Psoas muscle (tissue), 8 donors: ENCODE measurements at places on chromosomes 7 and 10. TPM values are rescaled to one million over a fixed set of nuclear protein-coding genes. Genes with fewer than 3 reads are reported as not detected.

- no peaks in the 10 kb centered on the region for H3K4me1 ChIP-seq
- no peaks in the 10 kb centered on the region for H3K27me3 ChIP-seq
- no peak for DNase-seq
- no peak overlapping the region for H3K4me3 ChIP-seq
Measured at GRCh38 chr10:64271983-64272382, 750.8 kb downstream of the REEP3 start.

SFTPA2 gene
- total RNA-seq: 0.60 TPM

ABCC2 gene
- 0.78 TPM for total RNA-seq

DNA sequence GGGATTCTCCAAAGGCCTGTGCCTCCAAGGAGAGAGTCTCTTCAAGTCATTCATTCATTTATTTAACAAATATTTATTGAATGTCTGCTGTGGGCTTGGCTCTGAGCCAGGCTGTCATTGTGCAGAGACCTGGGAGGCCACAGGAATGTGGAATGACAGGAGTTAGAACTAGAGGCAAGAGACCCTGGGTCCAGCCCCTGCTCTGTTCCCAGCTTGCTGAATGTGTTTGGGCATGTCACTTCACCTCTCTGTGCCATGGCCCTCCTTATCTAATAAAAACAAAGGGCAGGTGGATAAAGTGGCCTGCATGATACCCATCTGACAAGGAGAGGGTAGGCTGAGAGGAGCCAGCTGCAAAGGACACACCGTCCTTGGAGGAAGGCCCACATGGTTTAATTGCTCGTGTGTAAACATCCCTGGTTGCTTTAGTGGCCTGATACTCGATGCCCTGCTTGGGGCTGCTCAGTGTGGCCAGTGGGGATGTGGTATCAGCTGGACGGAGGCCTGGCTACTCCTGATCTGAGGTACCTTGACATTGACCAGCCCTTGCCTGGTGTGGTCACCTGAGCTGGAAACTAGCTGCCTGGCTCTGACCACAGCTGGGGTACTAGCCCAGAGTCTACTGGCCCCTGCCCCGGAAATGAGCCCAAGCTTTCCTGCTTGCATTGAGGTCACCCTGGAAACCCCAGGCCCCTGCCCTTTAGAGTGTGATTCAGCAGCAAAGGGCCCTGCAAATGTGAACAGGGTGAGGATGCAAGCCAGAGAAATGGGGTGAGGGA lies 116.2 kb downstream of the CDH23 start:
- H3K27me3 ChIP-seq: no peaks in the 10 kb centered on the region
- no peaks in the 10 kb centered on the region for H3K36me3 ChIP-seq
- no peak overlapping the region for H3K4me3 ChIP-seq

PRLHR gene
- not detected for total RNA-seq

GRCh38 chr7:37445790-37446189 lies 2.9 kb downstream of the ELMO1 start:
- H3K4me1 ChIP-seq: peaks cover 11% of the 10 kb centered on the region
- DNase-seq: no peak
- H3K36me3 ChIP-seq: no peaks in the 10 kb centered on the region
- H3K4me3 ChIP-seq: no peak overlapping the region
- H3K27ac ChIP-seq: no peak overlapping the region

- DNase-seq: no peak
- no peaks in the 10 kb centered on the region for H3K36me3 ChIP-seq
- H3K27ac ChIP-seq: no peak overlapping the region
- no peaks in the 10 kb centered on the region for H3K27me3 ChIP-seq
- no peaks in the 10 kb centered on the region for H3K4me1 ChIP-seq
Measured at GRCh38 chr7:148256433-148256832, 334.1 kb upstream of the C7orf33 start.

- peaks cover 30% of the 10 kb centered on the region for H3K4me1 ChIP-seq
- H3K36me3 ChIP-seq: peaks cover 12% of the 10 kb centered on the region
- H3K27ac ChIP-seq: peak overlapping the region; percentile 91
- no peak overlapping the region for H3K4me3 ChIP-seq
- no peak for DNase-seq
Measured at GRCh38 chr7:129438839-129439651, 4.8 kb downstream of the STRIP2 start.

DNA sequence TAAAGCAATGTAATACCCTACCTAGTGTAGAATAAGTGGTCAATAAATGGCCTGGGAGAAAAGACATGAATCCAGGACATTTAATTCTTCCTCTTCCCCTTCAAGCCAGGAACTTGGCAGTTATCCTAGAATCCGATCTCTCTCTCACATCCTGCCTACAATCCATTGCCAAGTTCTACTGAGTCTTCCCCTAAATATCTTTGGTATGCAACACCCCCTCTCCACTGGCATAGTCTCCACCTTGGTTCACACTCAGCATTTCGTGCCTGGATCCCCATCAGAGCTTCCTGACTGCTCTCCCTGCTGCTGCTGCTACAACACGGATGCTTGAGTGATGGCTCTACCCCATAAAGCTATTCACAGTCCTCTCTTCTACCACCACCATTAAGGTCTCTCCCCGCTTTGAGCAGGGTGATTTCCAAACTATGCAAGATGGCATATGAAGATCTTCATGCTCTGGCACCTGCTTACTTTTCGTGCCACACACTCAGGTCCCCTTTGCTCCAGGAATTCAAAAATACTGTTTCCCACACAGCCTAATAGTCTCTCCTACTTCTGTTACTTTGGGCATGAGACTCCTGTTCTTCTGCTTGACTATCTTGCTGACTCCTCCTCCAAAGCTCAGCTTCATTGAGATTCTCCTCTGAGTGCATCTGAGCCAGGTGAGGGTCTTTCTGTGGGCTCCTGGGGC lies 4.8 kb downstream of the ANK3 start:
- no peak overlapping the region for H3K27ac ChIP-seq
- no peaks in the 10 kb centered on the region for H3K27me3 ChIP-seq
- no peak overlapping the region for H3K4me3 ChIP-seq
- DNase-seq: no peak

GRCh38 chr10:104307576-104308438 lies 30.5 kb downstream of the ITPRIP start:
- peaks cover 45% of the 10 kb centered on the region for H3K4me1 ChIP-seq
- H3K36me3 ChIP-seq: no peaks in the 10 kb centered on the region
- DNase-seq: no peak
- no peak overlapping the region for H3K27ac ChIP-seq

CPVL gene
- total RNA-seq: 24.2 TPM

TMEM270 gene
- total RNA-seq: not detected

DNA sequence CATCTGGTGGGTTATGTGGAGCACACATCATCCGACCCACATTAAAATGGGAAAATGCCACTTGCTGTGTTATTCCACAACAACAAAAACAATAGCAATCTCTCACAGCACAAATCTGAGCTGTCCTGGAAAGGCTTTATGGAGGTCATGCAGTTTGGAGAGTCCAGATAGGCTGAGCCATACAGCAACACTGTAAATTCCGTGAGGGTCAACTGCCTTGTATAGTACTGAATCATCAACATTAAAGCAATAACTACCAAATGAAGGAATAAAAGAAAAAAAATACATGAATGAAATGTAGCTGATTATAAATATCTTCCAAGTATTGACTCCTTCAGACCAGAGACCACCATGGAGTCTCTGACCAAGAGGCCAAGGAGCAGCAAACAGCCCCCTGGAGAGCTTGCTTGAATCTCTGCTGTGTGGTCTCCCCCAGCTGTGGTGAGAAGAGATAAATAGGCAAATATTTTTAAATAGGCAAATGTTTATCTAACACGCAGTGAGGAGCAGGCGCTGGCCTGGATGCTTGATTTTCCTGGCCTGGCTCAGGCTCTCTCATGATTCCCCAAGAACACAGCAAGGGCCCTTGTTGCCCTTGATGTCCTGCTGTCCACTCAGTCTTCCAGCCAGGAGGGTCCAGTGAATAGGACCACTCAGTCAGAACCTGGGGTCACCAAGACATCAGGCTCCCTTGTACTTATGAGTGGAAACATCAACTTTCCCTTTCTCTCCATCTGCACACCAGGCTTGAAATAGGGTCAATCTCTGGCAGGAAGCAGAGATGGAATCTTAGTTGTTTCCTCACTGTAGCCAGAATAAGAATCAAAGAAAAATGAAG lies 1021.3 kb downstream of the XPNPEP1 start:
- H3K4me3 ChIP-seq: no peak overlapping the region
- no peaks in the 10 kb centered on the region for H3K36me3 ChIP-seq
- H3K4me1 ChIP-seq: no peaks in the 10 kb centered on the region
- H3K27me3 ChIP-seq: no peaks in the 10 kb centered on the region
- DNase-seq: no peak
- H3K27ac ChIP-seq: no peak overlapping the region

GRCh38 chr7:47254081-47254977 lies 327.6 kb downstream of the TNS3 start:
- H3K27me3 ChIP-seq: no peaks in the 10 kb centered on the region
- no peaks in the 10 kb centered on the region for H3K36me3 ChIP-seq
- H3K27ac ChIP-seq: peak overlapping the region; percentile 83
- peak; percentile 89 for DNase-seq
- peaks cover 6% of the 10 kb centered on the region for H3K4me1 ChIP-seq

DNA sequence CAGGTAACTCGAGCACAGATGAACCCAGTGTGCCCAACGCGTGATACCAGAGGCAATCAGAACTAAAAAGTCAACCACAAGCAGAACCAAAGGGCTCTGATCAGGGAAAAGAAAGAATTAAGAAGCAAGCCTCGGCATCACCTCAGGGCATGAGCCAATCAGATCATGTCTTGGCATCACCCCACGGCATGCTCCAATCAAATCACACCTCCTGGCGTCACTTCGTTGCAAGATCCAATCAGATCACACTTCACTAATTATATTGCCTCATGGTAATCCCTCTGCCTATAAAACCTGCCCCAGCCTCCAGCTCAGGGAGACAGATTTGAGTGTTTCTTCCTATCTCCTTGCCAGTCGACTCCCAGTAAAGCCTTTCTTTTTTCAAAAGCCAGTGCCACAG lies 46.8 kb downstream of the TYW1B start:
- H3K36me3 ChIP-seq: no peaks in the 10 kb centered on the region
- H3K27ac ChIP-seq: no peak overlapping the region
- DNase-seq: no peak
- H3K27me3 ChIP-seq: no peaks in the 10 kb centered on the region
- no peak overlapping the region for H3K4me3 ChIP-seq

KCNH2 gene
- 0.39 TPM for total RNA-seq

GRCh38 chr10:128462844-128463243 lies 336.6 kb upstream of the MKI67 start:
- no peaks in the 10 kb centered on the region for H3K36me3 ChIP-seq
- no peak for DNase-seq
- H3K4me1 ChIP-seq: no peaks in the 10 kb centered on the region
- no peak overlapping the region for H3K4me3 ChIP-seq
- no peak overlapping the region for H3K27ac ChIP-seq
- no peaks in the 10 kb centered on the region for H3K27me3 ChIP-seq

DNA sequence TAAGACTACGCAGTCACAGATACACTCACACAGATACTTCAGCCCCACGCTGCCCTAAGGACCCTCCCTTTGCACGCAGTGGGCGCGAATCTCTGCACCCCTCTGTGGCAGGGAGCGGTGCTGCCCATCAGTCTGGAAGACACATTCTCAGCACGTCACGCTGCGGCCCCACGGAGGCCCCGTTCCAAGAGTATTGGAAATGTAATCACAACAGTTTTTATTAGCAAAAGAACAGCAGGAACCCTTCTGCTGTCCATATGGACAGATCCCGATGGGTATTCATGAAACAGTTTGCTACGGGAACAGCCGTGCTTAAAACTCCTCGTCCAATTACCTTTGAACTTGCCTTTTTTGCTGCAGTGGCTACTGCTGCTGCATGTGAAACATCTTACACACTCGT lies 131.0 kb downstream of the RPS24 start:
- no peak overlapping the region for H3K27ac ChIP-seq
- H3K4me1 ChIP-seq: no peaks in the 10 kb centered on the region
- no peak overlapping the region for H3K4me3 ChIP-seq

OGDHL gene
- 0.17 TPM for total RNA-seq

DNA sequence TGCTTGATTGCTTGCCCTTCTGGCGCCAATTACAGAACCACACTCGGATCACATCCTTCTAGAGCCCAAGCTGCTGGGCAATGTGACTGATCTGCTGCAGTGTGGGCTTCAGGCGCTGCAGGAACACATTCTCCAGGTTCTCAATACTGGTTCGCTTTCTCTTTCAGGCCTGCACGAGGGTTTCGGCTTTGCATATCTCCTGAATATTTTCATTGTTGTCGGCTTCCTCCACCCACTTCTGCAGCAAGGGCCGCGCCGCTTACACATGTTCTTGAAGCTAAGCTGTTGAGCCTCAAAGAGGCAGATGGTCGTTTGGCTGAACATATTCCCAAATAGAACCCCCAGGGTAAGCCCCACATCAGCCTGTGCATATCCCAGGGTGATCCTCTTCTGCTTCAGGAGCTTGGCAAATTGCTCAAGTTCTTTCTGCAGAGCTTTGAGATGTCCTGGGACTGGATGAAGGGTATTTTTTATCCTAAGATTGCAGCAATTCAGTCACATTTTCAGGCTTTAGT lies 64.6 kb downstream of the HERC4 start:
- no peaks in the 10 kb centered on the region for H3K4me1 ChIP-seq
- DNase-seq: no peak

DNA sequence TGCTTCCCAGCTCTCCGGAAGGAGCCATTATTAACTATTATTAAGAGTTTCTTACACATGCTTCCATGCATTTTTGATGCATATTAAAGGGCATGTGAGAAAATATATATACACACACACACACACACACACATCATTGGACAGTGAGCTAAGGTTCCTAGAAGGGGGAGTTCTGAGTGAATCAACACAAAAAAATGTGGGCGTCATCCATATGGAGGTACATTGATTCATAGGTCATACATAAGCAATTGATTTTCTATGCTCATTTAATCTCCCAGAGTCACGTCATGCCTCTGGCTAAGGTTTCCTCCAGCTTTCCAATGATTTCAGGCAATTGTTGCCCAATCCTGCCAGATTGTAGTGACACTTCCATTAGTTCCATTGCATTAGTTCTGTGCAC lies 269.4 kb downstream of the DNAJB9 start:
- no peak overlapping the region for H3K4me3 ChIP-seq
- H3K36me3 ChIP-seq: no peaks in the 10 kb centered on the region
- H3K27me3 ChIP-seq: no peaks in the 10 kb centered on the region
- no peak for DNase-seq

SSC4D gene
- 0.79 TPM for total RNA-seq

DNA sequence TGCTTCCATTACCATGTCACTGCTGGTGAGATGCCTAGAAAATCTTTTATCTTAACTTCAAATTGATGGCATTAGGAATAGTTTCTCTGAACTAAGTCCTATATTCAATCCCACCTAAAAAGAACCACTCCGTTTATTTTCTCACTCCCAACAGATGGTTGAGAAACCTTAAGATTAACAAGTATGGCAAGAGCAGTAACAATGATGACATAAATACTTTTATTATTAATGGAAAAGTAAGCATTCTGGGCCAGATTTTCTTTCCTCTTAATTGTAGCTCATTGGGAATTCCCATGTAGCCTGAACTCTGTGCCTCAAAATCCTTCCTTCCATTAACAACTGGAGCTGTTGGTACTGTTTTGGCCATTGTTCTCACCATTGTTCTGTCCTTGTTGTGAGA lies 21.1 kb upstream of the FAM13C start:
- H3K36me3 ChIP-seq: no peaks in the 10 kb centered on the region
- H3K4me3 ChIP-seq: no peak overlapping the region
- H3K27me3 ChIP-seq: no peaks in the 10 kb centered on the region
- peak overlapping the region; percentile 48 for H3K27ac ChIP-seq
- DNase-seq: no peak

GRCh38 chr7:48094861-48095293 lies 5.8 kb downstream of the UPP1 start:
- no peaks in the 10 kb centered on the region for H3K27me3 ChIP-seq
- H3K36me3 ChIP-seq: peaks cover 61% of the 10 kb centered on the region
- no peaks in the 10 kb centered on the region for H3K4me1 ChIP-seq
- DNase-seq: no peak
